Midbrain (tissue), 1 donor: ENCODE measurements at places on chromosomes 2 and 18.

DNA sequence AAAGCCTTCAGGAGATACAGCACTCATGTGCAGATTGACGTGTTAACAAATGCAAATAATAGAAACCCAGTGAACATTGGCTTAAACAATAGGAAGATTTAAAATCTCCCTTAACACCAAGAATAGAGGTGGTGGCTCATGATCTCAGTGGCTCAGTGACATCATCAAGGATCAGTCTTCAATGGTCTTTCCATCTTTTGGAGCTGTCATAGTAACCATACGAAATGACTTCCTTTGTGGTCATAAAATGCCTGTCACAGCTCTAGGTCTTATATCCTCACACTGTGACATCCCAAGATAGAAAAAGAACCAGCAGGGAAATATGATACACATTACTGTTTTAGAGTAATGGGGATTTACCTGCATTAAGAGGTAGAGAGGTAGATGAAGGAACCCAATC lies 59.6 kb upstream of the ACKR3 start:
- no peak for DNase-seq

DNA sequence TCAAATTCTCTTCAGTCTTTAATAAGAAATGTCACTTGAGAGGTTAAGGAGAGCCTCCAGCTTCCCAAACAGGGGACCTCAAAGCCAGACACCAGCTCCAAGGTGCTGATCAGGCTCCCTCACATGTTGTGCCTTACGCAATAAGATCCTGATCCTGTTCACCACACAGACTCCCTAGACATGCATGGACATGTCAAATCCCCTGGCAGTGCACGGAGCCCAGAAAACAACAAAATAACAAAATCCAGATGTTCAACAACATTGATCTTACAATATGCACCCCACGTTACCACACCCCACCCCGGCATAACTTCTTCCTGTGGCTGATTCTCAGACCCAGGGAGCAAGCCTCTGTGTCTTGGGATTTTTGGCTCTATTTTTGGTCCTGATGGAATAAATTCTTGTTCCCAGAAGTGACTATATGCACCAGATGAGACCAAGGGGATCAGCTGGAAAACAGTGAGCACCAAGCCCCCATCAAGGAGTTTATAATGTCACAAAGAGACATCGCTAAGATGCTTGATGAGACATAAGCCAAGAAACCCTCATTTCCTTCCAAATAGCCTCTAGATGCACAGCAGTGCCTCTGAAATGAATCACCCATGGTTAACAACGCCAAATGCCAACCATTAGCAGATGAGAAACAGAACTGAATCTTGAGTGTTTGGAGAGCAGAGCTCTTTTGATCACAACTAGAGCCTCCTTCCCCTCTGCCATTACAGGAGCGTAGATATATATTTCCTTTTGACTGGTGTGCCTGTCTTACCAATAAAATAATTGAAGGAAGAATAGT lies 198.2 kb downstream of the PRKCE start:
- no peak for DNase-seq

DNA sequence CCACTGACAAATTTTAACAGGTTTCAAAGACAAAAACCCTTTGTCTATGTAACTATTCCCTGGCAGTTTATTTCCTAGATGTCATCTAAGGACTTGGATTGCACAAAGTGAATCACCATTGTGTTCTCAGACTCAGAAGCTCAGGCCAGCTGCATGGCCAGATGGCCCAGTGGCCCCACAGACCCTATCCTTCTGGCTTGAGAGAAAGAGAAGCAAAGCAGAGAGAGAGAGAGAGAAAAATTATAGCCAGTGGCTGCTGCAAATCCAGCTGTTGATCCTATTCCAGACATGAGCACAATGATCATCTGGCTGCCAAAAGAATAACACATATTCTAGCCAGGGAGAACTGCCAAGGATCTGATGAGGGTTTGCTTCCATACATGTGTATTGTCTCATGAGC lies 25.8 kb downstream of the CTLA4 start:
- peak; percentile 77 for DNase-seq

DNA sequence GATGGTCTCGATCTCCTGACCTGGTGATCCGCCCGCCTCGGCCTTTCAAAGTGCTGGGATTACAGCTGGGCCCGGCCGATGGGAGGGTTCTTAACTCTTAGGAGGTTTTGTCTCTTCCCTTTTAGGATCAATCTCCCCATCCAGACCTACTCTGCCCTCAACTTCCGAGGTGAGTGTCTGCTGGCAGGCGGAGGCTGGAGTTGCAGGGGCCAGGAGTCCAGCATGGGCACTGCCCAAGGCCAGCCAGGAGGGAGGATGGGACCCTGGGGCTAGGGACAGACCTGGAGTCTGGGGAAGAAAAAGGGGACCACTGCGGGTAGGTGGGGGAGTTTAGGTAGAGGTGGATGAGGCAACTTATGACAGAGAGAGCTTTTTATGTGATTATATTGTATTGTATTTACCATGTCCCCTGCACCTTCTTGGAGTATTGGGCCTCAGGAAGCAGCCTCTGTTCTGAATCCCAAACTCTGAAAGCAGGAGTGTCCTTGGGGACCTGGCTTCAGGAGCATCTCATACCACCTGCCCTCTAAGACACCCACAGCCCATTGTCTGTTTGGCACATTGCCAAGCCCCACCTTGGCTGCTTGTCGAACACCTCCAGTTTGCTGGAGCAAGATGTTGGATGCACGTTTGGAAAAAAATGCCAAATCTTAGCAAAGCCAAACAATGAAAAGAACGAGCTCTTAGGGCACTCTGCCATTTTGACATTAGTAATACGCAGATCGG lies 5.6 kb downstream of the DES start:
- no peak for DNase-seq

DNA sequence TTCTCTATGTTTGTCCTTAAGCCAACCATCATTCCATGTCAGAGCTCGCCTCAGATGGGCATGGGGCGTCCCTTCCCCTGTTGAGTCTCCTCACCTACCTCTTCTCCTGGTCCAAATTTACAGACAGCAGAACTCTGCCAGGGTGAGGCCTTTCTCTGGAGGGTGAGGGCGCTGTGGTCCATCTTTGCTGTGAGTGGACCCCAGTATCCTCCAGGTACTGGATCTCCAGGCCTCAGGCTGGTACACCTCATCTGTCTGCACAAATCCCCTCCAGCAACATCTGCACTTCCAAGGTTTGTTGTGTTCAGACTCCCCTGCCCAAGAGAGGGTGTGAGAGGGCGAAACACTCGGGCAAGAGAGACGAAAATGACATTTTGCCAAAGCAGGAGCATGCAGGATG lies 63.9 kb upstream of the EDAR start:
- no peak for DNase-seq

DNA sequence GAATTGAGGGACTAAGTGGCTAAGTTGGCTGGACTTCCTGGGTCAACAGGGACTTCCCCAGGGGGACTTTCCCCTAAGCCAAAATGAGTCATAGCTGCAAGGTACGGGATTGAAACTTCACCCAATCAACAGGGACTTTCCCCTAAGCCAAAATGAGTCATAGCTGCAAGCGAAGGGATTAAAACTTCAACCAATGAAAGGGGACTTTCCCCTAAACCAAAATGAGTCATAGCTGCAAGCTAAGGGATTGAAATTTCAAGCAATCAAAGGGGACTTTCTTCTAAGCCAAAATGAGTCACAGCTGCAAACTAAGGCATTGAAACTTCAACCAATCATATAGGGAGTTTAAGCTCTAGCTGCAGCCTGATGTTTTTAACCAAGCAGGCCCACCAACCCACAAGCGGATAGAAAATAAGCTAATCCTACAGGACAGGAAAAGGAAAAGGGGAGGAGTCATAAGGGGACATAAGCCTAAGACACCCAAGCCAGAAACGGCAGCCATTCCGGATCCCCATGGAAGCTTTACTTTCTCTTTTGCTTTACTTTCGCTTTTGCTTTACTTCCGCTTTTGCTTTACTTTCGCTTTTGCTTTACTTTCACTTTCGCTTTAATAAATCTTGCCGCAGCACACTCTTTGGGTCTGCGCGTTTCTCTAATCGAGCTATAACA lies 1375.4 kb upstream of the CELF4 start:
- no peak for DNase-seq

DNA sequence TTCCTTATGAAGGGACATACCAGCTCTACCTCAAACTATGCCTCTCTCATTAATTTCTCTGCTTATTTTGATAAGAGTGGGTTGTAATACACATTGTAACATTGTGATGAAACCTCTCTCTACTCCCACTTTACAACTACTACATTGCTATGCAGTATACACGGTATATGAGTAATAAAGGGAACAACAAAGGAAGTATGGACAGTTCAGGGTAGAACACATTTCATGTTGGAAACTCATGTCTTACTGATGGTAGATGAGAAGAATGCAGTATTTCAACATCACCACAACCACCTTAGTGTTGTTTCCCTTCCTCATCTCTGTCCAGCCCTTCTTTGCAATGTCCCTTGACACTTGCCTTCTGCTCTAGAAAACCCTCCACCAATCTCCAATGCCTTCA lies 515.9 kb upstream of the CELF4 start:
- no peak for DNase-seq

- DNase-seq = no peak
Measured at GRCh38 chr2:96534701-96535181, 1.8 kb upstream of the ARID5A start.

- no peak for DNase-seq
Measured at GRCh38 chr2:175034716-175035115, 29.5 kb upstream of the CHN1 start.

DNA sequence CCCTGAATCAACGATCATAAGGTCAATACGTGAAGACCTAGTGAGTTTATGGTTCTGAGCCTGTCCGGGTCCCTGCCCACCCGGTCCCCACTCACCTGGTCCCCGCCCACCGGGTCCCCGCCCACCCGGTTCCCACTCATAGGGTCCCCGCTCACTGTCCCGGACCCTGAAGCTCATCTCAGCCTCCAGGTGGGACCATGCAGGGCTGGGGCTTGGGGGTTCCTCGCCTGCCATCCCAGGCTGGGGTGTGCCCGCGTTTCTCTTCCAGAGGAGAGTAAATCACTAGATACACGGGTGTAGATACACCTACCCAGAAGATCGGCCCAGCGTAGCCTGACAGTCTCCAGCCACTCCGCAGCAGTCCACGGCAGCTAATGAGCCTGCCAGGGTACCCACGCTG lies 131.5 kb downstream of the MBP start:
- no peak for DNase-seq

DNA sequence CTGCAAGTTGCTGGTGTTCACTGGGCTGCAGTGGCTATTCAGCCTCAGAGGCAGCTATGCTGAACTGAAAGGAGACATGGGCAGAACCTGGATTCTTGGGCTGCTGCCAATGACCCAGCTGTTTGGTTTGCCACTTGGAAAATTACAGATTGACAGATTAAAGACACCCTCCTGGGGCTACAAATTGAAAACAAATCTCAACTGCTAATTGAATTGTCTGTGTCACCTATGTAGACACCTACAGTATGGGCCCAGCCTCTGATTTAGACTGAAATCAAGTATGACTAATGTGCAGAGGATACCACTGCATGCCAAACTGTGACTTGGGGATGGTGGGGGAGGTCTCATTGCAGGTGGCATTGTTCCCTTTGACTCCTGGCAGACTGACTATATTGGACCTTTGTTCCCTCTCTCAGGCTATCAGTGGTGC lies 42.8 kb downstream of the ITSN2 start:
- no peak for DNase-seq

DNA sequence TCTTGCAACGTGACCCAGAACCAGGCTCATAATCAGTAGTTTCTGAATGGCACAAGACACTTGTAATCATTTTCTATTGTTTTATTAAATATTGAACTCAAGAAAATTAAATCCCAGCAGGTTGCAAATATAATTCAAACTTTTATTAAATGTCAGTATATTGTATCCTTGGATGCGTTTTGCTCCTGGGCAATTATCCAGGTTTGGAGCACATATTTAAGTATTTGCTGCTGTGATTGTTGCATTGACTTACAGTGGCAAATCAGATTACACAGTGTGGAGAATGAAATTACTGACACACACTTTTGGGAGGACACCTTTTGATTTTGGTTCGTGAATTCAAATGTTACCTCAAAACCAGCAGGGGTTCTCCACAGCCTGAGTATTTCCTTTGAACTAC lies 27.1 kb upstream of the TMEM178A start:
- DNase-seq = no peak

- DNase-seq = no peak
Measured at GRCh38 chr18:845152-845819, 33.2 kb upstream of the YES1 start.

- no peak for DNase-seq
Measured at GRCh38 chr2:86185517-86186212, 9.6 kb downstream of the IMMT start.

DNA sequence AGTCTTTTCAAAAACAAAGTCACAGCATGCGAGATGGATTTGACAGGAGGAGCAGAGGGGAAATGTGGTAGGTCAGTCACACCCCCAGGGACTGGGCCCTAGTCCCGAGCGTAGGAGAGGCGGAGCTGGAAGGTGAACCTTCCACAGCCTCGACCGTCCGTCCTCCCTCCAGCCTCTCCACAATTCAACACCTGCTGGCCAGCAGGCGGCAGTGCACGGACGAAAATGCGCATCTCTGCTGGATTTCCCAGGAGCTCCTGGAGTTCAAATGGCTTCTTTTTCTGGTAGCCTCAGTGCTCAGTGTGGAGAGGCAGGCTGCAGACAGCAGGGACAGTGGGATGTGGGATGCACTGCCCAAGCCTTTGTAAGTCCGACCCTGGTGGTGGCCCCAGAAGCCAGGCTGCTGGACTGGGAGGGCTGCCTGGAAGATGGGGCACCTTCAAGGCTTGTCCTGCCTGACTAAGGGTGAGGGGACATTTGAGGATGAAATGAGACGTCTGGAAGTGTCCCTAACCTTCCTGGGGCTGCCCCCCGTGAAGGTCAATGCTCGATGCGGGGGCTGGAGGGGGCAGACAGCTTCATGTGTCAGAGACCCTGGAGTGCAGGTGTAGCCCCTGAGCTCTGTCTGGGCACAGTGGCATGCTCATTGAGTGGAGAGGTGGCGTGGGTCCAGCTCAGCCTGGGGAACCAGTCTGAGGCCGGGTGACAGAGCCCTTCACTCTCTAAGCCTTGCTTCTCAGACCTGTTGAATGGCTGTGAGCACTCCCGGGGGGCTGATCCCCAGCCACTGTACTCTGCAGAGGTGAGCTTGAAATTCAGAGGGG lies 189.5 kb downstream of the TFCP2L1 start:
- peak; percentile 50 for DNase-seq

DNA sequence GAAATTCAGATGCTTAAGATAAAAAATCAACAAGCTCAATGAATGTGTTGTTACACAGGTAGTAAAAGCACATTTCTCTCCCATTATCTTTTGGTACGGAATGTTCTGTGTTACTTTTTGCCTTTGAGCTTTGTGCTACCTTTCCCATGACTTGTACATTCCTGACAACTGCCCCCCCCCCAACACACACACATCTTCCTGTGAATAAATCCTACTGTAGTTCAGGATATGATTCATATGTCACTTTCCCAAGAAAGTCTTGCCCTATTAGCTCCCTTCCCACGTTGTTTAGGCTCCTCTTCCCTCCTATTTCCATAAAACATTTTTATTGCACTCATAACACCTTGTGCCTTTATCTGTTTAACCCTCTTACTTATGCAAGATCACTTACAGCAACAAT lies 442.6 kb upstream of the LRATD1 start:
- no peak for DNase-seq

GRCh38 chr2:174350018-174350417 lies 15.3 kb downstream of the SP9 start:
- no peak for DNase-seq
